ENCODE measurements at places on chromosomes 16 and 17. TPM values are rescaled to one million over a fixed set of nuclear protein-coding genes. Genes with fewer than 3 reads are reported as not detected.
A peak's percentile ranks its signal among the peaks of the same experiment; 100 is the strongest.

The SPHK1 gene
- total RNA-seq, result 4.1 TPM

The HSDL1 gene
- 22.1 TPM for total RNA-seq

The MRM1 gene
- total RNA-seq, result 1.6 TPM

The CARD14 gene
- total RNA-seq, result 7.3 TPM

The INPP5K gene
- total RNA-seq, result 32.5 TPM

The FN3K gene
- 8.1 TPM for total RNA-seq

The SERPINF2 gene
- 0.39 TPM for total RNA-seq

The SRL gene
- total RNA-seq, result 27.8 TPM

The SLC9A5 gene
- total RNA-seq, result 0.79 TPM

GRCh38 chr17:55872374-55872773 is 121.5 kb downstream of the PCTP start:
- no peak for DNase-seq

- no peak for DNase-seq
Measured at GRCh38 chr17:64439956-64440355, 9.0 kb upstream of the MILR1 start.

- DNase-seq, result peak; percentile 48
Measured at GRCh38 chr16:56191156-56191815, at the start of gene GNAO1. Gene GNAO1 (plus strand): TSS chr16:56191489. CDS start chr16:56192236, 747 bp downstream.

DNA sequence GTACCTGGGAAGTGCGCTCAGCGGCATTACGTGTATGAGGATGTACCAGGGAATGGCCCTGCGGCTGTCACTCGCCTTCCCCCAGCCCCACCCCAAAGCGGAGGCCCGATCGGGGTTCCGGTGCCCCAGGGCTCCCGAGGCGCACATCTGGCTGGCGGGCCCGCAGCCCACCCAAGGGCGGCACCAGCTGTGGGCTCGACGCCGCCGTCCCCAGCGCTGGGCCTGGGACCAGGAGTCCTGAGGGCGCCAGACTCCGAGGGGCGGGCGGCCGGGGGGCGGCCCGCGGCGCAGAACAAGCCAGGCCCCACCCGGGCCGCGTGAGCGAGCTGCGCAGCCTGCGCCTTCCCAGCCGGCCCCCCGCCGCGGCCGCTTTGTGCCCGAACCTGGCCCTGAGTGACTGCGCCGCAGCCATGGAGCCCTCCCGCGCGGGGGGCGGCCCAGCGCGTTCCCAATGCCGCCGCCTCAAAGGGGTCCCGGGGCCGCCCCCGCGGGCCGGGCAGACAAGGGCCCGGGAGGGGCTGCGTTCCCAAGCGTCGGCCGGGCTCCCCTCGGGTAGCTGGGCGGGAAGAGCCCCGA is 17.4 kb downstream of the ZNF423 start:
- DNase-seq, result no peak

DNA sequence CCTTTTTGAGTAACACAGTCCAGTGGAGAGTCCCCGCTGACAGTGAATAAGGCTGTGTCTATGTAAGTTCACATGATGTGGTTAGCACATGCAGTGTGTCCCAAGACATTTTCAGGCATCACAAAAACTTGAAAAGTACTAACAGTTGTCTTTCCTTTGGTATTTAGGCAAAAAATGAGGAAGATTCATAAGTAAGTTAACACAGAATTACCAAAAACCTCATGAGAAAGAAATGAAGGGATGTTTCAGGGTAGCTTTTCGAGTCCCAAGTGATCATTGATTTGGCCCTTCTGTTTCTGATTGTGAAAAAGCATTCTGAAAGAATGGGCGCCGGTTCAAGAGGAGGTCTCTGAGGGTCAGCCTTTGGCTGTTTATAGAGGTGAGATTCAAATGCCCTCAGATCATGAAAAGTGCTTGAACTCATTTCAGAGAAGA is 529 bp upstream of the ASPA start:
- DNase-seq, result peak; percentile 73

- DNase-seq, result no peak
Measured at GRCh38 chr17:2064520-2064971, 9.6 kb downstream of the HIC1 start.

DNA sequence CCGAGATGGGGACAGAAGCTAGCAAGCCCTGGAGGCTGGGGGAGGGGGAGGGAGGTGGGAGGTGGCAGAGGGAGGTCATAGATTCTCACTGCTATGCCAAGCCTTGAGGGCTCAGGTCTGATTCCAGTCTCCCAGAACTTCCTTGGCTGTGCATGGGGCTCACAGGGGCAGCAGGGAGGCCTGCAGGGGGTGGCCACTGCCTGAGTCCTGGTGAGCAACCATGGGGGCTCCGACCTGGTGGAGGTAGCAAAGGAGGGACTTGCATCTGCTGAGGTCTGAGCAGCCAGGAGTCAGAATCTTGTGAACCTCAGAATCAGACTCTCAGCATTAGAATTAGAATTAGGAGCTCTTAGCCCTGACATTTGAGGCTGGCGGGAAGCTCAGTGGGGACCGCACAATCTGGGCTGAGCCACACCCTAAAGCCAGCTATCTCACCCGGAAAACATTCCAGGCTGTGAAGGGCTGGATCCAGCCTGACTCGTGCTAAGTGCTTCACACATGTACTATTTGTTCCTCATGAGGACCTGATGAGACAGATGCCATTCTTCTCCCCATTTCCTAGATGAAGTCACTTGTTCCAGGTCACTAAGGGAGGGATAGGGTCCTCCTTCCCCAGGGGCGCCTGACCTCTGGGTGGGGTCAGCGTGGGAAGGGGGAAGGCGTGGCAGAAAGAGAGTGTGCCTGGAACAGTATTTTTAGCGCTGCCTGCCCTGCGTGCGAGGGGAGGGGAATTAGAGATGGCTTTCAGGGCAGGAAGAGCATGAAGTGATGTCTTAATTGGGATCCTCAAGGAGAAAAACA is 17.3 kb upstream of the KCNJ12 start:
- peak; percentile 37 for DNase-seq

DNA sequence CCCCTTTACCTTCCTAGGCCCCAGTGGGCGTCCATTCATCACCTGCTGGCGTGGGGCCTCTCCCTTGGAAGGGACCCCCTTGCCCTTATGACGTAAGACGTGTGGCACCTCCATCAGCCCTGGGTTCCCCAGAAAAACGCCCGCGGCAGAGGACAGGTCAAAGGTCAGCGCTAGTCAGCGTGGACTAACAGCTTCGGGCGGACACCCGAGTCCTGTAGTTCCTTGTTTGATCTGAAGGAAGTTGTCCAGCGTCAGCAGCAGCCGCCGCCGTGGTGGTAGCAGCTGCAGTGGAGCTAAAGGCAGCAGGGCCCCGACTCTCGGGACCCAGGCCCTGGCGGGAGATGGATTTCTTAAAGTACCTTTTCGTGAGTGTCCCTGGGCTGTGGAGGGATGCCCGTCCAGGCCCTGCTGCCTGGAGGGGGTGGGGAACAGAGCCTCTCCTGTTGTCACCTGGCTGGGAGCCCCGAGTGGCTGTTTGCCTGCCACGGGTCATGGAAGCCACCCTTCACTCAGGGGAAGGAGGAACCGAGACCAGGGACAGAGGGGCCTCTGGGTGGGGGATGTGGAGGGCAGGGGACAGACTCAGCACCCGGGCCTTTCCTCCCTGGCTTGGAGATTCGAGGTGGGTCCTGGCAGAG is 123.6 kb downstream of the OR1D5 start:
- DNase-seq, result no peak

DNA sequence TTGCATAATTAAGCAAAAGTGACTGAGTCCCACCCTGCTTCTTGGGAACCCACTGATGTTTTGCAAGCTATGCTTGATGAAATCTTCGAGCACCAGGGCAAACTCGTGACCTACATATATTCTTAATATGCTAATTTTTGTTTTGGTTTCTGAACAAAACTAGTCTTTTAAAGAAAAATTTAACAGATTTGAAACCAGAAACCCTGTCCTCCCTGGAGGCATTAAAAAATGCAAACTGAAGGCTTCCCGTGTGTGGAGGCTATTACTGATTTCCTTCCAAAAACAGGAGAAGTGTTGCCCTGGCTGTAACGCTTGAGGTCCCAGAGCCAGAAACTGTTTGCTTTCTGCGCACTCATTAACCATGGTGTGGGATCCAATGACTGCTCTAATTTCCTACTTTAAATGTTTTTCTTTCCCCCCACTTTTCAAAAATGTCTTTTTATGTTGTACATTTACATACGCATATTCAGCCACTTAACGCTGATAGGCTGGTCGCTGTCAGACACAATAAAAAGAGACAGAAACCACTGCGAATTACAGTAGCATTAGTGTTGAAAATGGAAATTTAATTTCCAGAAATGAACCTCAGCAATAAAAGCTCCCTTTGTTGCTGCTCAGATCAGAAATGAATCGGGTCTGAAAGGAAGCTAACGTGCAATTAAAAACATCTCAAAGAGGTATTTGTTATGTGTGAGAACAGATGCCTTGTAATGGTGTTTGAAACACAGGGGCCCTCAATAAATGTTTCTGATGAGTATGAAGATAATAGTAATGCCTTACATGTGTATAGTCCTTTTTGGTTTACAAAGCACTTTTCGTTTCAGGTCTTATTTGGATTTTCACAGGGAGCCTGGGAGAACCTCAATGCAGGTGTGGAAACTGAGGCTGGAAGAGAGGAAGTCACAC is 39.9 kb upstream of the IRX6 start:
- DNase-seq, result no peak

GRCh38 chr17:77744066-77744988 is 214.2 kb upstream of the TNRC6C start:
- no peak for DNase-seq

DNA sequence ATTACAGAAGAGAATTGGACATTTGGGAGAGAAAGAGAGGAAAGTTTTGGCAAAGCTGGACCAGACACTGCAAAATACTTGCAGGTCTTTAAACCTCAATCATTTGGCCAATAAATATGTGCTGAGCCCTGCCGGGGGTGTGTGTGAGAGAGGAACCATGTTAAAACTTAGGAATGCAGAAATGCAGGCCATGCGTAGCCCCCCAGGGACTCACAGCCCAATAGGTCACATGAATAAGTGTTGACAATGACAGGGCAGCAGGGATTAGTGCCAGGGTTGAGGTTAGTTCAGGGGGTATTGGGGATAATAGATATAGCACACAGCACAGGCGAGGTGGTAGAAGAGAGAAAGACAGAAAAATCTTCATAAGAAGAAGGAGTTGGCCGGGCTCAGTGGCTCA is 113.3 kb upstream of the ADAMTS18 start:
- DNase-seq, result no peak

- no peak for DNase-seq
Measured at GRCh38 chr17:75109046-75109406, 743 bp upstream of the ARMC7 start.

DNA sequence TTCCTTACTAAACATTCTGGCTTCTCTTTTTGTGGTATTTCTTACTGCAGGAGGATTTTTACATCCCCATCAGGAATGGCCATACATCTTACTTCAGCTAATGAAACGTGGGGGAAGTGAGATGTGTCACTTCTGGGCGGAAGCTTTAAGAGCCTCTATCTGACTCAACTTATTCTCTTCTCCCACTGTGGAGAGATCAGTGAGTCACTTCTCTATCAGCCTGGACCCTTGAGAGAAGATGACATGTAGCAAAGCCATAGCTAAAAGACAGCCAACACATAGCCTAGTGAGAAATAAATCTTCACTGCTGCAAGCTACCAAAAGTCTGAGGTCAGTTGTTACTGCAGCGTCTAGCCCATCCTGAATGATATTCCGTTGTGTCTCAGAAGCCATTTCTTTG is 1066.7 kb upstream of the RBFOX1 start:
- no peak for DNase-seq

DNA sequence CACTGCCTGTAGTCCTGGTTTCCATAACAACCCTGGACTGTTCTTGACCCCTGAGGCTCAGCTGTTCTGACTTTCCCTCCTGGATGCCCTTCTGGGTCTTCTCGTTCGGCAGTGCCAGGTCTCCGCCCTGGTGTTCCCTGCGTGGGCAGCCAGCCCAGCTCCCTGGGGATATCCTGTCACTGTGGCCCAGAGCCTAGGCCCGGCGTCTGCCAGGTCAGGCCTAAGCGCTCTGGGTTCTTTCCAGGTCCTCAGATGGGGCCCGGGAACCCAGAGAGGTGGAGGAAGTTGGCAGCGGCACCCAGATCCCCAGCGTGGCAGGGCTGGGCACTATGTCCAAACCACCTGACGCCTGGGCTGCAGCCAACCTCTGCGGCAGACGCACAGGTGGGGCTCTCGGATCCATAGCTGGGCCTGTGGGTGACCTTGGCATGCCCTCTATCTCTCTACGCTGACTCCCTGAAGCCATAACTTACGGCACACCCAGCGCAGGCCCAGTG is 12.5 kb upstream of the ATP2A3 start:
- no peak for DNase-seq

DNA sequence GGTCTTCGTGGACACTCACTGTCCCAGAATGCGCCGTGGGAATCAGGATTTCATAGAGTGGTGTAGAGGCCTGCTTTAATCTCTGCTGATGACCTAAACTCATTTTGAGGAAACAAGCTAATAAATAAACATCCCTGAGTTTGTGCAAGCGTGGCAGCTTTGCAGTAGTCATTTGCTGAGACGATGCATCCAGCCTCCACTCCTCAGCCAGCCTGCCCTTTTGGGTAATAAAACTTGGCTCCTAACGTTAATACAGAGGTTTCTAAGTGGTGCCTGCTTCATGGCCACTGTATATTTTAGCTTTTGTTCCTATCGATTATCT is 1.3 kb downstream of the DGKE start:
- no peak for DNase-seq

DNA sequence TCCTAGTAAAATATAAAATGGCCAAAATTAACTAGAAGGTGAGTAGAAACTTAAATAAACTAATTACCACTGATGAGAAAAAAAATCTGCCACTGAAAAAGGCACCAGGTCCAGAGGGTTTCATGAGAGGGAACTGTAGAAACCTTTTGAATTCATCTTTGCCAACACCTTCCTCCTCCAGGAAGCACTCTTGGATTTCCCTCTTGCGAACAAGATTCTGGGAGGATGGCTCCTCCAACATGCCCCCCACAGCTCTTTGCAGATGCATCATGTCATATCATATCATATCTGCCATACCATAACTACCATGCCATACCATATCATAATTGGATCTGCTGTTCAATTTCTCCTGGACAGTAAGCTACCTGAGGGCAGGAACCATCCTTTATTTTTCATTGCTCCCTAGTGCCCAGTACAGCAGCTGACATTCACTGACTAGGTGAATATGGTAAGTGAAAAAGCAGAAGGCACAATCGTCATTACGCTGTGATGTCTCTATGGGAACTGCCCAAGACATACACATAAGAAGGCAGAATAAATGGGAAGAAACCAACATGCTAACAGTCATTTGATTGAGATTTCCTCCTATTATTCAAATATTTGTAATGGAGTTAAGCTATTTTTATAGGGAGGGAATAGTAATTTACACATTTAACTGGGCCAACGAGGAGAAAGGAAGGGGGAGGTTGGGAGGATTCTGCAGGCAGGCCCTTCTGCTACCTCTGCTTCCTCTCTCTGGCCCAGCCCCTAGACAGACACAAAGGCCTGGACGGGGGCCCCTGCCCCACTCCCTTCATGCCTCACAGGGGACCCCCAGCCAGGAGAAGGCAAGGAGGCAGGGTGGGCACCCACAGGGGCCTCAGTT is 110.1 kb upstream of the SMURF2 start:
- no peak for DNase-seq

GRCh38 chr16:69114346-69114975 is 9.0 kb downstream of the HAS3 start:
- DNase-seq, result no peak

- DNase-seq, result no peak
Measured at GRCh38 chr16:47920709-47921108, 235.1 kb downstream of the ABCC12 start.
